ENCODE measurements at places on chromosomes 13 and 19.

- DNase-seq = no peak
Observed at GRCh38 chr19:45645068-45645630, 6.0 kb upstream of the EML2 start.

DNA sequence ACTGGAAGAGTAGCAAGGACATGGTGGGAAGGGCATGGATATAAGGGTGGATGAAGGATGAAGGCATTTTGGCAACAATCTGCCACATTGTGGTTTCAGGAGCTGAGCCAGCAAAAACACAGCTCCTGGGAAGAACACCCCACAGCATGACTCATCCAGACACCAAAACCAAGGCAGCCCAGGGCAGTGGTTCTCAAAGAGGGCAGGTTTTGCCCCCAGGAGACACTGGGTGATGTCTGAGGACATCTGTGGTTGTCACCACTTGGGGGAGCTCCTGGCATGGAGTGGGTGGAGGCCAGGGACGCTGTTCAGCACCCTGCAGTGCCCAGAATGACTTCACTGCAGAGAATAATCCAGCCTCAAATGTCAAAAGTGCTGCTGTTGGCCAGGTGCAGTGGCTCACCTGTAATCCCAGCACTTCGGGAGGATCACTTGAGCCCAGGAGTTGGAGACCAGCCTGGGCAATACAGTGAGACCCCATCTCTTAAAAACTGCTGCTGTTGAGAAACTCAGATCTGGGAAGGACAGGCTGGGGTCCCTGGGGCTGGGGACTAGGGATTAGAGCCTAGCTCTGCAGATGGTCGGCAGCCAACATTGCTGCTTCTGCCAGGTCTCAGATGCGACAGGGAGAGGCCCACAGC lies 16.1 kb downstream of the ZFR2 start:
- DNase-seq = peak; percentile 26

- DNase-seq = no peak
Observed at GRCh38 chr13:108225440-108225839, 7.2 kb downstream of the ABHD13 start.

DNA sequence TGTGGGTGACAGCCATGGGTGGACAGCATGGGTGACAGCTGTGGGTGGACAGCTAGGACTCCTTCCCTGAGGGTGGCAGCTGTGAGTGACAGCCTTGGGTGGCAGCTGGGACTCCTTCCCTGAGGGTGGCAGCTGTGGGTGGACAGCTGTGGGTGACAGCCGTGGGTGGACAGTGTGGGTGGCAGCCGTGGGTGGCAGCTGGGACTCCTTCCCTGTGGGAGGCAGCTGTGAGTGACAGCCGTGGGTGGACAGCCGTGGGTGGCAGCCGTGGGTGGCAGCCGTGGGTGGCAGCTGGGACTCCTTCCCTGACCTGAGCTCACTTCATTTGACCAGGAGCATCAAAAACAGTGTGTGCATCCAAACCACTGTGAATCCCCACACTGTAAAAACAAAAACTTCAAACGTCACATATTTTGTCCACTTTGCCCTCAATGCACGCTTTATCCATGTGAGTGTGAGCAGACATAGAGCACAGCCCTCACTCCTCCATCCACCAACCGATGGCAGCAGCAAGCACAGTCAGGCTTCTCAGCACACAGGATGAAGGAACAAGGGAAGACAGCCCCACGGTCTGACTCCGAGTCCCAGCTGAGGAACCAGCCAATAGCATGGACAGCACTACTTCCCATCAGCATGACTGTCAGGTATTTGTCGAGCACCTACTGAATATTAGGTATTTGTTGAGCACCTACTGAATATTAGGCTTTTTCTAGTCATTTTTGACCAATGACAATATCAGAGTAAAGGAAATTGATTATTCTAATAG lies 1.6 kb upstream of the CFAP97D2 start:
- DNase-seq = no peak

DNA sequence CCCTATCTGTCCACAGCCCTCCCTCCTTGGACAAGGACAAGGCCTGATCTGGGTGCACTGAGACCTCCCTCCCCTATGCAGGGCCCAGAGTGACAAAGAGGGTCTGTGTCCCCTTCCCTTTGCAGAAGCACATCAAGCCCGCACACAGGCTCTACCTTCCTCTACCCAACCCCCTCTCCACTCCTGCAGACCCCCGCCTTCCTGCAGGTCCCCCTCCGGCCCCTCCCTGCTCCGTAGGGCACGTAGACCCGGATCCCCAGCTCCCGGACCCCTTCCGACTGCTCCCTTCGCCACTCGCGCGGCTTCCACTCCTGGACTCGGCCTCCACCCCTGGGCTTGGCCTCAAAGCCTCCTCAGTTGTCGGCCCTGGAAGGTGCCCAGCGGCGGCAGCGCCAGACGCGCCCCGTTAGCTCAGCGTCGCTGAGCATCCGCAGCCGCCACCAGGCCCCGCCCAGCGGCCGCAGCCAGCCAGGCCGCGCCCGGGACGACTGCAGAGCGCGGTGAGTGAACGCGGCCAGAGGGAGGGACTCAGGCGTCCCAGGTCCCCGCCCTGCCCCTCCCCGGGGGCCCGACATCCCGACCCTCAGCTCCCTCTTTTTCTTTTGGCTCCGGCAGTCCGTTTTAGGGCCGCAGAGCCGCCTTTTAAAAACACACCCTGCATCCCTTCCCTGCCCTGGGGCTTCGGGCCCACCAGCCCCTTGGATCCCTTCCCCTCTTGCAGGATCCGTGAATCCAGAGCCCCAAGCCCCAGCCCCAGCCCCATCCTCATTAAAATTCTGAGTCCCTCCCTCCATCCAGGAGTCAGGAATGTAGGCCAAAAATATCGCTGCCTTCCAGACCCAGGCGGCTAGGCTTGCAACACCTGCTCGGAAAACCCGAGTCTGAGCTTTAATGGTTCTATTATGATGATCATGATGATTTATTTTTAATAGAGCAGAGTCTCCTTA lies 1.5 kb upstream of the MYADM start:
- no peak for DNase-seq

- no peak for DNase-seq
Observed at GRCh38 chr13:24675806-24676570, 4.2 kb upstream of the ATP12A start.
